Activated T-helper 17 cell treated with anti-CD3 and anti-CD28 coated beads, Interleukin-2, amount 50 U/mL, for 72 hours (primary cell): ENCODE measurements at places on chromosomes 12 and 14.

GRCh38 chr14:100660498-100660881, 66.2 kb upstream of the DLK1 start:
- H3K27me3 ChIP-seq = peaks cover 9% of the 10 kb centered on the region
- H3K4me3 ChIP-seq = no peak overlapping the region
- H3K36me3 ChIP-seq = no peaks in the 10 kb centered on the region
- H3K27ac ChIP-seq = no peak overlapping the region

GRCh38 chr12:14868916-14869506, 16.6 kb downstream of the MGP start:
- no peaks in the 10 kb centered on the region for H3K36me3 ChIP-seq
- H3K4me3 ChIP-seq = no peak overlapping the region
- H3K4me1 ChIP-seq = no peaks in the 10 kb centered on the region
- no peak for ATAC-seq
- no peak overlapping the region for H3K27ac ChIP-seq
- H3K27me3 ChIP-seq = peaks cover 7% of the 10 kb centered on the region

DNA sequence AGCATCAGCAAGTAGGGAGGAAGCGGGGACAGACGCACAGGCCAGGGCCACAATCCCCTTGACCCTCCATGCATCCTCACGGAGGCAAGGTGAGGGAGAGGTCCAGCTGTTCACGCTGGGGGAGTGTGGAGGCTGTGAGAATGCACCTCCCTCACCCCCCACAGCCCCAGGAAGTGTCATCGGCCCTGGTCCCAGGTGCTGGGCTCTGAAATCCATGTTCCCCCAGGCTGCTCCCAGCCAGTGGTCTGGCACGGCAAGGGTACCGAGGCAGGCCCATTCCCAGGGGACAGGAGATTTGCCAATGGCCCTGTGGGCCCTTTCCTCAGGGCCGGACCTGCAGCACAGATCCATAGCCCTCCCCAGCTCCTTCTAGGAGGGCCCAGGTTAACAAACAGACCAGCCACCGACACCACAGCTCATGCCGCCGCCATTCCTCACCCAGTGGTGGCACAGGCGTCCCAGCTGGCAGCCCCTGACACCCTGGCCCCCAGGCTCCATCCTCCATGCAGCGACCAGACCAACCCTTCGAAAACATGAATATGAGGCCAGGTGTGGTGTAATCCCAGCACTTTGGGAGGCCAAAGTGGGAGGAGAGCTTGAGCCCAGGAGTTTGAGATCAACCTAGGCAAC, 21.9 kb upstream of the EIF5 start:
- H3K27ac ChIP-seq = no peak overlapping the region
- no peak for ATAC-seq
- H3K27me3 ChIP-seq = peaks cover 3% of the 10 kb centered on the region
- H3K36me3 ChIP-seq = no peaks in the 10 kb centered on the region

GRCh38 chr14:102954081-102954789, 31.8 kb downstream of the AMN start:
- H3K36me3 ChIP-seq = peaks cover 17% of the 10 kb centered on the region
- no peaks in the 10 kb centered on the region for H3K27me3 ChIP-seq
- H3K4me1 ChIP-seq = peaks cover 4% of the 10 kb centered on the region
- no peak overlapping the region for H3K4me3 ChIP-seq
- ATAC-seq = no peak

DNA sequence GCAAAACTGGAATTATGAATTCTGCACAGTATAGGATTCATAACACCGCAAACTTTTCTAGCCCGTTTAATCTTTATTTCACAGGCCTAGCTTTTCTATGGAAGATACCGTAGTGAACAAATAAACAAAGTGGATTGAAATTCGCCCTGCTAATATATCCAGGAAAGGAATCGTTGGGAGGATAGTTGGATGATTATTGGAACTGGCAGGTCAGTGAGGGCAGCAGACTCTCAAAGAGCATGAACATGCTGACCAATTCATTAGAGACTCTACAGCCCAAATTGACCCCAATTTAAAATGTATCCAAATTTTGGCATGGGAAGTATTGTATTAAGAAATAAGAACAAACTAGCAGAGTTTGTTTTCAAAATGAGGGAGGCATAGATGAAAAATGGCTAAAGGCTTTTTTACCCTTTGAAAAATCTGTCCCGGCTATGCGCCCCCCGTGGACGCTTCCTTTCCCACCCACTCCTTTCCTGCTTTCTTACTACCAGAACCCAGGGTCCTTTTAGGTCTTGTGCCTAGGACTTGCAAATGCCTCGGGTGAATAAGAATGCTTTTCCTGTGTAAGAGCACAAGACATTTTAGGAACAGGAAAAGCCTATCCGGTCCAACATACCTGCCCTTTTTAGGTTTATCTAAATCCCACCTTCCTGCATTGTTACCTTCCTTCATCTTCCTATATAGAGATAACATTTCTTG, 84.6 kb upstream of the PTPRB start:
- no peak overlapping the region for H3K4me3 ChIP-seq
- peaks cover 6% of the 10 kb centered on the region for H3K27me3 ChIP-seq
- H3K36me3 ChIP-seq = no peaks in the 10 kb centered on the region
- ATAC-seq = no peak
- H3K27ac ChIP-seq = no peak overlapping the region
